Myocyte (in vitro differentiated cells): ENCODE measurements at places on chromosomes 5 and 9. TPM values are rescaled to one million over a fixed set of nuclear protein-coding genes. Genes with fewer than 3 reads are reported as not detected.
A peak's percentile ranks its signal among the peaks of the same experiment; 100 is the strongest.

- DNase-seq = no peak
Measured at GRCh38 chr9:120867676-120868338, 9.2 kb downstream of the PHF19 start.

DNA sequence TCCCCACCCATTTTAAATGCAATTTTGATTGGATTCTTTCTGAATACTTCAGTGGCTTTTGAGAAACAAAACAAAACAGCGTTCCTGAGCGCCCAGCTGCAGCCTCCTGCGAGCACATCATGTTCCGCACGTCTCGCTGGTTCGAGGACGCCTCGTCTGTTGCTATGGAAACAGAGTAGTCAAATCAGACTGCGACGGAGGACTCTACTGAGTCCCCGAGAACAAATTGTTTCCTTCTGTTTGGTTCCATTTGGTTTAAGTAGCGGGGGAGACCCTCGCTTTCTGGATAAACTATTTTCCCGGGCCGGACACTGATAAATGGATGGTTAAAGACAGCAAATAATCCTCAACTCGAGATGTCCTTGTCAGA, 69.0 kb downstream of the SLC28A3 start:
- peak; percentile 45 for DNase-seq

DNA sequence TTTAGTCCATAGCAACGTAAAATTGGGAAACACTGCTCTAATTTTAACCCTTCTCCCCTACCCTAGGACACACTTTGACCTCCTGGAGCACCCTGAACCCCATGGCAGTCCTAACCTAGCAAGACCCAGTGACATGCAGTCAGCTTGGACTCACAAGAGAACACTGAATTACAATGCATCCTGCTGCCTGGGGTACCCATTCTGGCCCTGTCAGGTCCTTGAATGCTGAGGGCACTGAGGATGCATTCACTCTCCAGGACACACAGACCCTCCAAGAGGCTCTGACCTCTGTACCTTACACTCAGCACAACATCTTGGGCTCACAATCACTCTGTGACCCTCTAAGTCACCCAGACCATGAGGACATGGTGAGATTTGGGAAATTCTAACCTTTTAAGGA, 1.8 kb upstream of the PROP1 start:
- no peak for DNase-seq

- no peak for DNase-seq
Measured at GRCh38 chr9:94606646-94607422, 13.2 kb upstream of the FBP2 start.

DNA sequence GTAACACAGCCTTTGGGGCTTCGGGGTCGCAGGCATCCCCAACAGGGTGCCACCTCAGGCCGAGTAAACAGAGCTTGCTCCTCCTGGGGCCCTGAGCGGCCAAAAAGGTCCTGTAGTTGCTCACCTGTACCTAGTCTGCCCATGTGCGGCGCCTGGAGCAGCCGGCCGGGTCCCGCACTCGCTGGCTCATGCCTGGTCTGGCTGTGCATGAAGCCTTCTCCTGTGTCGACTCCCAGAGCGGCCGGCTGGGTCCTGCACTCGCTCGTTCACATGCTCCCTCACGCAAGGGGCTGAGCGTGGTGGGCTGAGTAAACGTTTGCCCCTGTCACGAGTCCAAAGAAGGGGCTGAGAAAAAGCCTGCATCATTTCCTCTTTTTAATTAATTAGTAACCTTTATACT, 162.4 kb upstream of the TUT7 start:
- no peak for DNase-seq

- peak; percentile 70 for DNase-seq
Measured at GRCh38 chr9:78121488-78121887, 89.9 kb upstream of the GNAQ start.

DNA sequence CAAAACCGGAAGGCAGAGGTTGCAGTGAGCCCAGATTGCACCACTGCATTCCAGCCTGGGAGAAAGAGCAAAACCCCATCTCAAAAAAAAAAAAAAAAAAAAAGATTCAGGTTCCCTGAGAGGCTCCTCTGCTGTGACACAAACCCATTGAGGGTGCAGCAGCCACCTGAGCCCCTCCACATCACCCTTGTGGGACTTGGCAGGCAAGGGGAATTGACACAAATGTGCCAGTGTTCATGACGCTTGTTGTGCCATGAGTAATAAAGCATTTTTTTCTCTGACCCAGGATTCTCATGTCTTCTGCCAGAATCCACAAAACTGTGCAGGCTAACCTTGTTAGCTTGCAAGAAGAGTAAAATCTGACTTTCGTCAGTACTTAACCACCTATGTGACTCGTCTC, 149.6 kb downstream of the TTC39B start:
- DNase-seq = no peak

GRCh38 chr5:159508344-159508743, 178.1 kb upstream of the IL12B start:
- no peak for DNase-seq

GRCh38 chr5:177386542-177386941, 2.3 kb downstream of the SLC34A1 start:
- no peak for DNase-seq

DNA sequence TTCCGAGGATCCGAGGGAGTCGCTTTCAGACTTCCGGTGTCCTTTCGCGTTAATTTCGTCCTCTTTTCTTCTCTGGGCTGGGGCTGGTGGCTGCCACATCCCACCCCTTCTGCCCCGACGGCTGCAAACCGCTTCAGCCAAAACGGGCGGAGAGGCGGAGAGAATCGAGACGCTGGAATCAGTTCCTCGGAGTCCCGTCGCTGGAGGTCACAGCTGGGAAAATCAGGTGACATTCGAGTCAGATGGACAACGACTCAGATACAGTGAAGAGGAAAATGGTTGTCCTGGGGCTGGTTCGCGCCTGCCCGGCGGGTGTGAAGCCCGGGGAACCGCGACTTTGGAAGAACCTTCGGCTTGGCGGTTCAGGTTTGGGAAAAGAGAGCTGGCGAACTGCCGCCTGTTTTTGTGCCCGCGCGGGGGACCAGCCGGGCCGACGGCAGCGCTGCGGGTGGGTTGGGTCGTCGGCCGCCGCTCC, 8.9 kb upstream of the NKX2-5 start:
- DNase-seq = no peak

GRCh38 chr5:125756456-125756855, 666.8 kb upstream of the GRAMD2B start:
- no peak for DNase-seq

DNA sequence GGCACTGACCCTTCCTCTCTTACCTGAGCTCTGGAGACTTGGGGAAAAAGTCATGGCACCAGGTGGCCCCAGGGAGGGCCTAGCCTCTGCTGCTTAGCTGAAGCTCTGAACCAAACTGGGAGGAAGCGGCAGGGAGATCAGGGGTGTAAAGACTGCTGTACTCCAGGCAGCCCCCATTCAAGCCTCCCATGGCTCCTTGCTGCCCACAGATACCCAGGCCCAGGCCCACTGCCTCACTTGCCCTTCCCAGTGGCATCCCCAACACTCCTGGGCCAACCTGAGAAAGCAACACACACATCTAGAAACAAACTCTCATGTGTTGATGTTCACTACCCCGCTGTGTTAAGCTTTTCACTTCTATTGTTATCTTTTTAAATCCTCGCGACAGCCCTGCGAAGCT, 151.6 kb downstream of the C5orf15 start:
- no peak for DNase-seq

DNA sequence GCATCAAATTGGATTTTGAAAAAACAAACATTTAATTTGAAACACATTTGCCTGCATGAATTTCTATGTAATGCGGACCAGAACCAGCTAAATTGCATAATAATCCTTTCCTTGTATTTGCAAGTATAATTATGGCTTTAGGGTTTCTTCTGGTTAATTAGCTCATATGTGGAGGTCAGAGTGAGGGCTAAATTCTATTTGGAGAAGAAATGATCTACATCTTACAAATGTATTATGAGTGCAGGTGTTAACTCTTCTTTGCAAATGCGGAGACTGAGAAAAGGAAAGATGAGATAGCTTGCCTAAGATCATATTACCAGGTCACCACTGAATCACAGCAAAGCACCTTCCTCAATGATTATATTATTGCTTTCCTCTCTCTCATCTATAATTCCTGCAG, 194.7 kb downstream of the CDH9 start:
- DNase-seq = no peak

GRCh38 chr5:56432321-56432720, 199.2 kb upstream of the ANKRD55 start:
- no peak for DNase-seq

- peak; percentile 41 for DNase-seq
Measured at GRCh38 chr5:155091063-155091648, 77.6 kb downstream of the KIF4B start.

- DNase-seq = no peak
Measured at GRCh38 chr5:155044591-155044990, 31.0 kb downstream of the KIF4B start.

- no peak for DNase-seq
Measured at GRCh38 chr5:141701360-141702119, 19.5 kb upstream of the ARAP3 start.

DNA sequence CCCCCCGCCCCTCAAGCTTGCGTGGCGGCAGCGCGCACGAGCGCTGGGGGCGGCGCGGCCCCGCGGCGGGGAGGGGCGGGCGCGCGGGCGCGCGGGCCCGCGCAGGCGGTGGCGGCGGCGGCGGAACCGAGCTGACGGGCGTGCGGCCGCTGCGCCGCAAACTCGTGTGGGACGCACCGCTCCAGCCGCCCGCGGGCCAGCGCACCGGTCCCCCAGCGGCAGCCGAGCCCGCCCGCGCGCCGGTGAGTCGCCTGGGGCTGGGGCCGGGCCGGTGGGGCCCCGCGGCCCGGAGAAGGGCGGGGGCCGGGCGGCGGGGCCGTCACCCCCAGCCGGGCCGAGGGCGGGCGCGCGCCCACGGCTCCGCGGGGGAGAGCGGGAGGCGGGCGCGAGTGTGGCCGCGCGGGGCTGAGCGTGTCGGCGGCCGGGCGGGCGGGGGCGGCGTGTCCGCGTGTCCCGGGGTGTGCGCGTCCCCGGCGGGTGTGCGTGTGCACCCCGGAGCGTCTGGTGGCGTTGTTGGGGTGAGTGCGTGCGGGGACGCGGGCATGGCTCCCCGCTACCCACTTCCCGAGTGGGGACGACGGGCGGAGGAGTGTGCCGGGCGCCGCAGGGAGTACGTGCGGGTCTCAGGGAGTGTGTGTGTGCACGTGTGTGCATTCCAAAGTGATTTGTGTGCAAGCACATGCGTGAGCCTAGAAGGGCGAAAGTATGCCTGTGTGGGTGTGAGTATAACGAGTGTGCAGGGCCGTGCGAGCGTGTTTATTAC, at the start of gene NEK6:
Gene NEK6 (plus strand): TSS at position 106 of the 763 bp plus-strand sequence. CDS start 44,016 bp downstream, outside the sequence.
- DNase-seq = peak; percentile 44

DNA sequence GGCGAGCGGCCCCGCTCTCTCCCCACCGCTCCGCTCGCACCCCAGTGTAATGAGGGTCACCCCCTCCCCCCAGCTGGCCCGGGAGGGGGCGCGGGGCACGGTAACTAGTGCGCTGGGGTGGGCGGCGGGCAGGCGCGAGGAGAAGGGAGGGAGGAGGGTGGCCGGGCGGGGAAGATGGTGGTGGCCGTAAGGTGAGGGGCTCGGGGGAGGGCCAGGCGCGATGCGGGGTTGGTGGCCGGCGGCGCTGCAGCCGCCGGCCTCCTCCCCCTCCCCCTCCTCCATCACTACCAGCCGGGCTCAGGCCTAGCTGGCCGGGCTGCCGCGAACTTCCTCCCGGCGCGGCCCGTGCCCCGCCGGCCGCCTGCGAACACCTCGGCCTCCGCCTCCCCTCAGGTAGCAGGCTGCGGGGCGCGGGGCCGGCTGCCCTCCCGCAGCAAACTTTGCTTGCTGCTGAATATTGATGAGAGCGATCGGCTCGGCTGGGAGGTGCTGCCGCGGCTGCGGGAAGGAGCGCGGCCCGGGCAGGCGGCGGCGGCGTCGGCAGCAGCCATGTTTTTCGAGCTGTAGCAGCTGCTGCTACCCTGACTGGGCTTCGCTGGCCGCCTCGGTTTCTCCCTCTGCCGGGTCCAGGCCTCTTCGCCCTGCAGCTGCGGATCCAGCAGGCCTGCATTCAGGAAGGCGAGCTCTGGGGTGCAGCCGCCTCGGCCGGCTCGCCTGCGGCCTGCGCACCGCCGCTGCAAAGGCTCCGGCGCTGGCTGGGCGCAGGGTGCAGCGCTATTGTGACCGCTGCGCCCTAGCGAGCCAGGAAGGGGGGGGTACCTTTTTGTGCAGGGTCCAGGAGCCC, 502 bp downstream of the NSD1 start:
- peak; percentile 64 for DNase-seq

DNA sequence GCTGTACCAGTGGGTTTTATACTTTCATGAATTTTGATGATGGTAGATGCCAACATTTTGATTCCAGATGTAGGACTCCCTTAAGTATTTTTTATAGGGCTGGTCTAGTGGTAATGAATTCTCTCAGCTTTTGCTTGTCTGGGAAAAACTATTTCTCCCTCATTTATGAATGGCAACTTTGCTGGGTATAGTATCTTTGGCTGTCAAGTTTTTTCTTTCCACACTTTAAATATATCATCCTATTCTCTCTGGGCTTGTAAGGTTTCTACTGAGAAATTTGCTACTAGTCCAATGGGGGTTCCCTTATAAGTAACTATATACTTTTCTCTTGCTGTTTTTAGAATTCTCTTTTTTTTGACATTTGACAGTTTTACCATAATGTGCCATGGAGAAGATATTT, 629.3 kb downstream of the NR2F1-AS1 start:
- no peak for DNase-seq

DNA sequence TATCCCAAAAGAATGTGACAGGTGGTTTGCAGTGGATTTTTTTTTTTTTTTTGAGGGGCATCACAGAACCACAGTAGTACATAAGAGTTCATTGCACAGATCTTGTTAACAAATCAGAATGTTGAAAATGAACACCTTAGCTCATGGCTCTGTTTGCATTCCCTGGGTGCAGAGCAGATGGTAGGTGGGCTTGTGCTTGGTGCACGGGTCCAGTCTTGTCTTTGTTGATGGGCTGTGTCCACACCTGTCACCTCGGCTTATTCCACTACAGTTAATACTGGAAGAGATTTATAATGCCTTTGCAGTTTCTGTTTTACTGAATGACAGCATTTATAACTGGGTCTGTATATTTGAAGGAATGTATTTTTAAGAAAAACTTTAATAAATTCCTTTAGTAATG, 146.6 kb downstream of the KDM4C start:
- no peak for DNase-seq

DNA sequence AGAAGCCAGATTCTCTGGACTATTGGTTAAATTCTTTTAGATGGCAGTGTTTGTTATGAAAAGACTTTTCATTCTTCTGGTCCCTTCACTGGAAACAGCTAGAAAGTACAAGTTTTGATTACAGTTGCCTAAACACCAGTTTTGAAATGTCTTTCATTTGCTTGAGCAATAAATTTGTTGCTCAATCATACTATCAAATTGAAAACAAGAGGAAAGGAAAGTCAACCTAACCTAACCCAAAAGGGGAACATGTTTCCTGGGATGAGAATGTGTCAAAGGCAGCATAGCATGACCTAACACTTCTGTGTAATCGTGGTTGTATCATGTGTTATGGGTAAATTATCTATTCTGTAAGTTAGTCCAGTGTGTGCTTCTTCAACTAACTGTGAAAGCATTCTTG, 213.2 kb downstream of the TMC1 start:
- no peak for DNase-seq

The UBE2QL1 gene
- total RNA-seq = 0.08 TPM in 1 of 2 replicates, not detected in the other

The CDC20B gene
- total RNA-seq = not detected in 2 replicates

The FBP2 gene
- 0.32 TPM in 1 of 2 replicates, not detected in the other for total RNA-seq

The MORN5 gene
- not detected in 2 replicates for total RNA-seq

The CCNI2 gene
- total RNA-seq = not detected in 2 replicates

The C7 gene
- 3.6 and 25.8 TPM in 2 replicates for total RNA-seq

The TARS1 gene
- 126 TPM in 2 replicates for total RNA-seq

The UBAC1 gene
- 56.7 and 68.6 TPM in 2 replicates for total RNA-seq

The IL4 gene
- not detected in 2 replicates for total RNA-seq

The RANBP6 gene
- 38.3 and 42.0 TPM in 2 replicates for total RNA-seq

The GBGT1 gene
- 1.4 and 5.9 TPM in 2 replicates for total RNA-seq

The RMI1 gene
- 1.6 and 2.7 TPM in 2 replicates for total RNA-seq
